ENCODE measurements at places on chromosomes 5 and 9. TPM values are rescaled to one million over a fixed set of nuclear protein-coding genes. Genes with fewer than 3 reads are reported as not detected.

FBXW2 gene
- total RNA-seq, result 34.7 TPM

GRCh38 chr5:17343675-17344074 lies 126.2 kb downstream of the BASP1 start:
- H3K27ac ChIP-seq, result no peak overlapping the region
- no peak for DNase-seq
- no peaks in the 10 kb centered on the region for H3K36me3 ChIP-seq
- H3K4me1 ChIP-seq, result no peaks in the 10 kb centered on the region
- H3K4me3 ChIP-seq, result no peak overlapping the region

- H3K4me1 ChIP-seq, result peaks cover 7% of the 10 kb centered on the region
- peak; percentile 74 for DNase-seq
- H3K36me3 ChIP-seq, result no peaks in the 10 kb centered on the region
- H3K27me3 ChIP-seq, result no peaks in the 10 kb centered on the region
- H3K4me3 ChIP-seq, result peak overlapping the region; percentile 93
Measured at GRCh38 chr5:116575326-116576052, 866 bp upstream of the SEMA6A start.

DNA sequence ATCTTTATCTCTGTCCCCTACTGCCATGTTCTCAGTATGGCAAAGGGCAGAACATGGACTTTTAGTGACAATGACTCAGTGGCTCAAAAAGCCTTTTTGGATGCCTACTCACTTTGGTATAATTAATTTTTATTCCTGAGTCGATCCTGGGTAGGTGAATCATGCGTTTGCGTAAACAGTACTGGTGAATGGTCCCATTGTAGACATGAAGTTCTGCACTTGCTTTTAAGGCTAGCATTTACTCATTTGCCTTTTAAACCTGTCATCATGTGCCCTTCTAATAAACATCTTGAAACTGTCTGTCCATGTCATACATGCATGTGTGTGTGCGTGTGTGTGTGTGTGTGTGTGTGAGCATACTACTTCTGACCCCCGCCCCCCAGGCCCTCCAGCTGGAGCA lies 223.0 kb downstream of the AUH start:
- H3K27me3 ChIP-seq, result no peaks in the 10 kb centered on the region
- H3K4me1 ChIP-seq, result no peaks in the 10 kb centered on the region
- H3K36me3 ChIP-seq, result no peaks in the 10 kb centered on the region
- no peak overlapping the region for H3K4me3 ChIP-seq

GRCh38 chr9:114591849-114592248 lies 4.3 kb downstream of the ATP6V1G1 start:
- H3K27ac ChIP-seq, result no peak overlapping the region
- DNase-seq, result no peak

- H3K4me3 ChIP-seq, result no peak overlapping the region
- H3K4me1 ChIP-seq, result no peaks in the 10 kb centered on the region
- H3K27ac ChIP-seq, result no peak overlapping the region
- no peak for DNase-seq
- H3K27me3 ChIP-seq, result no peaks in the 10 kb centered on the region
Measured at GRCh38 chr9:13228431-13228830, 51.1 kb downstream of the MPDZ start.

DNA sequence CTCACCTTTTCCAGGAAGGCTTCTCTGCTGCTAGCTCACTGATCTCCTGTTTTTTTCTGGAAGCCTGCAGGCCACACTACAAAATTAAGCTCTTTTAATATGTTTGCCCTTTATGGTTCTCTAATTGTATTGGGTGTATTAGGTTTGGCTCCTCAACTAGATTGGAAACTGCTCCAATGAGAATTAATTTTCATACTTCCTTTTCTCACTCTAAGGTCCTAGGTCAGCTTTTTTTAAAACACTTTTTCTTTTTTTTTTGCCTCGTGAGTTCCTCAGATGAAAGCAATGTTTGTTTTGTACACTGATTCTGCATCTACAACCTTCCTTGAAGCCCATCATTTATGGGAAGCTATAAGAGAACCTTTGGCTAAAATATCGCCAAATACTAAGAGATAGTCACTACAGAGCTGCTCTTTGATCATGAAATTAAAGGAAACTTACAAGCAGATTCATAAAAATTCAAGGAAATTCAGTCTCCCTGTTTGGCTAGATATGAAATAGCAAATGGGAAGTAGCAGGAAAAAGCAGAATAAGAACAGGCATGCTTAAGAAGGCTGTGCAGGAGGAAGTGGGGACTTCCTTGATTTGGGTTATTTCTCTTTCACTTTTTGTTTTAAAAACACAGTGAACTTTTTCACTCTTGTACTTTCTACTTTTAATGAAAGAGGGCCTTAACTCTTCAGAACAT lies 55.2 kb upstream of the FYB1 start:
- DNase-seq, result no peak
- H3K4me3 ChIP-seq, result no peak overlapping the region
- H3K27ac ChIP-seq, result no peak overlapping the region
- H3K27me3 ChIP-seq, result no peaks in the 10 kb centered on the region
- no peaks in the 10 kb centered on the region for H3K4me1 ChIP-seq

GRCh38 chr9:89755821-89756220 lies 151.0 kb downstream of the GADD45G start:
- no peak overlapping the region for H3K4me3 ChIP-seq
- DNase-seq, result peak; percentile 93
- no peaks in the 10 kb centered on the region for H3K36me3 ChIP-seq
- H3K27ac ChIP-seq, result no peak overlapping the region

KIF4B gene
- total RNA-seq, result 0.11 TPM
